ENCODE measurements at places on chromosomes 4 and X.

DNA sequence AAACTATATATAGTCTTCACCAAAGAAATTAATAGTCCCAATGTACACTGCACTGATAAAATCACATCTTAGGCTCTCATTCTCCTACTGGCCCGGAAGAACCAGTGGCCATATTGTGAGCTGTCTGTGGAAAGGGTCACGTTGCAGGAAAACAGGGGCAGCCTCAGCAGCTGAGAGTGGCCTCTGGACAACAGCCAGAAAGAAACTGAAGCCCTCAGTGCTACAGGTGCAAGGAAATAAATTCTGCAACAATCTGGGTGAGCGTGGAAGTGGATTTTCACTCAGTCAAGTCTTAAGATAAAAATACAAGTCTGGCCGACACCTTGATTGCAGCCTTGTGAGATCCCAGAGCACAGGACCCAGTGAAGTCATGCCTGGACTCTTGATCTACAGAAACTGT, 3.2 kb upstream of the SLC25A14 start:
- DNase-seq, result no peak

DNA sequence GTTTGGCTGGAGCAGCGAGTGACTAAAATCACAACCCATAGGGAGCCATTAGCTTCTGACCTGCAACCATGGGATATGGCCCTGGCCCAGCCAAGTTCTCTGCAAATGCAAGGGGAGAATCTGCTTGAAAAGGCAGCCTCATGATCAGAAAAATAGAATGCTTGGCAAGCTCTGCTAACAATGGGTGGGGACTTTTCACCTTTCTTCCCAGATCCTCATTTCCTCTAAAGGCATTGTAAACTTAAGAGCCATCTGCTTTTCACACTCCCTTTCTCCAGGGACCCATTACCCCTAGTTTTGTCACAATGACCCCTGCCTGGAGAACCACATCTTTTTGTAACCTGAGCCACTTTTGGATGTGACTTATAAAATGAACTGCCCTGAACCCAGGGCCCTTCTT, 104.3 kb downstream of the PARM1 start:
- DNase-seq, result no peak

DNA sequence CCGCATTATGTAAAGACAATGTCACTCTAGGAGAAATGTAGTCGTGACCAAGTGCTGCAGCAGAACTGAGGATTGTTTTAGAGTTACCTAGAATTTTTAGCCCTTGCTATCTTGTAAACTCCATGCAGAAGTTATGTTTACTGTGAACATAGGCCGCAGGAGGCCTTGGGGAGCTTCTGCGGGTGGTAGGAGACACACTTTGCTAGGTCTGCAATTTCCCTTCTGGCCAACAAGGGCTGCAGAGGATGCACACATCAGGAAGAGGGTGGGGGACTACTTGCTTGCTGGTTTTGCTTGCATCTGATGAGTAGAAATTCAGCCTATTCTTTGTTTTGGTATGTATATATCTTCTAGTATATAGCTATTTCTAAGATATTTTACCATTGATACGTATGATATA, 23.1 kb downstream of the BANK1 start:
- no peak for DNase-seq

GRCh38 chr4:107497054-107497453, 223.0 kb downstream of the PAPSS1 start:
- no peak for DNase-seq

DNA sequence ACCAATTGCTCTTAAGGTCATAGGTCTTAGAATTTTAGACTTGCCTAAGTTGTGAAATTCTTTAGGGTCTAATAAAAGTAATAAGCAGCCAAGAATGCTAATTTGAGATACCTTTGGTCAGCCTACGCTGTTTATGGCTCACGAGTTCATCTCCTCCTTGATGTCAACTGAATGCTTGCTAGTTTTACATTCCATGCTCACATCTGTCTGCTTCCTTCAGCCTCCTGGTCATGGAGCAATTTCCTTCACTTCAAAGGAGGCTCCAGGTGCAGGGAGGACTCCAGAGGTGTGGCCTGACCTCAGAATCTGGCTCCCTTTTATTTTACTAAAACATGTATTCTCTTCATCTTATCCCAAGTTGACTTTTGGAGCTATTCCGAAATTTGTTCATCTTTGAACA, 23.3 kb upstream of the LNX1 start:
- DNase-seq, result no peak
